ENCODE measurements at places on chromosomes 1 and 21. TPM values are rescaled to one million over a fixed set of nuclear protein-coding genes. Genes with fewer than 3 reads are reported as not detected.

- no peak overlapping the region for H3K27ac ChIP-seq
- H3K27me3 ChIP-seq: no peaks in the 10 kb centered on the region
- H3K36me3 ChIP-seq: peaks cover 98% of the 10 kb centered on the region
- no peaks in the 10 kb centered on the region for H3K4me1 ChIP-seq
Observed at GRCh38 chr1:206589206-206589605, 23.1 kb downstream of the EIF2D start.

DNA sequence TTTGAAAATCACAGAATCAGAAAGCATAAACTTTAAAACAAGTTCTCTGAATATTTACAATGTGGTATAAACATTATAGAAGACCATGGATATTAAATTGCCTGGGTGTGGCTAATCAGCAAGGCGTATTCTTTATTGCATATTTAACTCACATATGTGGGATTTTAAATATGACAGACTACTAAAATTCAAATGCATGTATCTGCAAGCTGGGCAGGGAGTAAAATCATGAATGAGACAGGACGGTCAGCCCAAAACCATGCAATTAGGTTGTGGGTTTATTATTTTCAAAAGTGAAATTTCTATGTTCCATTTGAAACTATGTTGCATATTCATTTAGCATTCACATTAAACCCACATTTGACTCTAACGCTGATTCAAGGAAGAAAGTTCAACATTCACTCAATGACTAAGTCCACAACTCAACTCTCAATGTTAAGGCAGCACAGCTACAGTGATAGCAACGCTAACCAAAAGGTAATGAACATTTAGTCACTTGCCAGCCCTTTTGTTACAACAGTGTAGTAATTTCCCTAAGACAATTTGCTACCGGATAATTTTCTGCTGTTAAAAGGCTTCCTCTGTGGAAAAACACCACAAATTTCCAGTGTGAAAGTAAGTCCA lies 6.3 kb upstream of the SYNJ1 start:
- DNase-seq: no peak

- DNase-seq: no peak
- peaks cover 26% of the 10 kb centered on the region for H3K4me1 ChIP-seq
- peak overlapping the region; percentile 6 for H3K27ac ChIP-seq
- H3K36me3 ChIP-seq: peaks cover 100% of the 10 kb centered on the region
- no peak overlapping the region for H3K4me3 ChIP-seq
- no peaks in the 10 kb centered on the region for H3K27me3 ChIP-seq
Observed at GRCh38 chr1:55071477-55071876, 32.1 kb downstream of the PCSK9 start.

GRCh38 chr1:61459345-61459744 lies 265.6 kb downstream of the TM2D1 start:
- H3K27me3 ChIP-seq: no peaks in the 10 kb centered on the region
- no peak overlapping the region for H3K4me3 ChIP-seq
- no peak for DNase-seq
- no peak overlapping the region for H3K27ac ChIP-seq
- H3K36me3 ChIP-seq: no peaks in the 10 kb centered on the region
- peaks cover 8% of the 10 kb centered on the region for H3K4me1 ChIP-seq

GRCh38 chr1:211473823-211474222 lies 18.1 kb downstream of the RD3 start:
- H3K4me3 ChIP-seq: no peak overlapping the region
- H3K27me3 ChIP-seq: no peaks in the 10 kb centered on the region

DNA sequence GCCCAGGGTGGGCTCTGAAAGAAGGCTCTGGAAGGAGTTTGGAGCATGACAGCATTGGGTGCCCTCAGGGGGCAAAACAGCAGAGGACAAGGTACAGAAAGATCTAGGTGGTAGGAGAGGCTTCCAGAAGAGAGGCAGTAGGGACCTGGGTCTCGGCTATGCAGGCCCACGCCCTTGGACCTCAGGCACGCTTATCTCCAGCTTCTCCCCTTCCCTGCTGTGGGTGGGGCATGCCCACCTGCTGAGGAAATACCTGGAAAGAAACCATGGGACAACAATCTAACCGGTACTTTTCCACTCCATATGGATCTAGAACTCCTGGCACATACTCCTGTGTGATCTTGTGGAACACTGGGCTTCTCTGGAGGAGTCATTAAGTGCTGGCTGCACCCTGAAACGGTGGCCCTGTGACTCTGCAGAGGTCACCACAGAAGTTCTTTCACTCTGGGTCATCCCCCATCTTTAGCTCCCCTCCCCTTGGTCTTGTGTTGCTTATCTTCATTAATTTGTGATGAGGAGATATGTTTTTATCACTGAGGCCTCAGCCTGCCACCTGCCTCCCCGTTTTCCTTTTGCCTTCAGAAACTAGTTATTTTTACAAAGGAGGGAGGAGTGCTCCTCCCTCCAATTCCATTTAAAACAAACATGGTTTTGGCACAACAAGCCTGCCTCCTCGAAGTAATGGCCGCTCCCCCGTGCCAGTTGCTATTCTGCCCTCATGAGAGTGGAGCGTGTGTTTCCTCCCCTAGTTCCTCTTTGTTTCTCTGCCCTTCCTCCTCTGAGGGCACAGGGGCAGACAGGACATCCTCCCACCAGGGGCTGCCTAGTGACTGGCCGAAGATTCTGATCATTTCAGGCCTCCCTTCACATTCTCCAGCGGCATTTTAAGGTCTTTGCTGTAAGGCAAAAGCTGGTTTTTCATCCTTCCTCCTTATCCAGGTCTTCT lies 78.0 kb upstream of the ATP5PO start:
- H3K36me3 ChIP-seq: no peaks in the 10 kb centered on the region
- H3K27ac ChIP-seq: no peak overlapping the region
- no peak overlapping the region for H3K4me3 ChIP-seq

- H3K27me3 ChIP-seq: no peaks in the 10 kb centered on the region
- H3K4me3 ChIP-seq: peak within 1 kb of the TSS; percentile 24
- peak within 1 kb of the TSS; percentile 92 for H3K27ac ChIP-seq
Observed at GRCh38 chr1:19643602-19644394, at the start of gene NBL1. Gene NBL1, plus strand, starts transcription at chr1:19644311. Its CDS starts 10,720 bp downstream, at chr1:19655031.

GRCh38 chr1:226976978-226977642 lies 37.0 kb downstream of the COQ8A start:
- H3K4me3 ChIP-seq: no peak overlapping the region
- peaks cover 31% of the 10 kb centered on the region for H3K4me1 ChIP-seq
- H3K36me3 ChIP-seq: no peaks in the 10 kb centered on the region
- no peaks in the 10 kb centered on the region for H3K27me3 ChIP-seq
- no peak for DNase-seq

GRCh38 chr1:30606166-30606565 lies 117.2 kb downstream of the MATN1 start:
- H3K4me1 ChIP-seq: no peaks in the 10 kb centered on the region
- H3K27me3 ChIP-seq: peaks cover 4% of the 10 kb centered on the region
- no peak overlapping the region for H3K27ac ChIP-seq
- H3K36me3 ChIP-seq: no peaks in the 10 kb centered on the region
- no peak overlapping the region for H3K4me3 ChIP-seq
- DNase-seq: no peak

DNA sequence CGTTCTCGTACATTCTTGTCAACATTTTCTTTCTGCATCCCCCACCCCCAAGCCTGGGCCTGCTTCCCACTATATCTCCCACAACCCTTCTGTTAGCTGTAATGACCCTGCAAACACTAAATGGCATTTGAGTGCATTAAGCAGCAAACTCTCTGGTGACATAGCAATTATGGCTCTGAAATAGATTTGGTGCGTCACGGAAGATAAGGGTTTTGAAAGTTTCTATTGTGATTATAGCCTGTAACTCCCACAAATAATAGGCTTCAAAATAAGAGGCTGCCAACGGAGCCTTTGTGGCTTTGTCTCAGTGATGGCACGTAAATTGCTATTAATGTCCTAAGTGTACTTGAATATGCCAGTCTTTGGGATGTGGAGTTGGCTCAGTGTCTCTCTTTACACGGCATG lies 277.6 kb downstream of the PBX1 start:
- H3K27me3 ChIP-seq: no peaks in the 10 kb centered on the region
- no peak overlapping the region for H3K4me3 ChIP-seq
- peaks cover 7% of the 10 kb centered on the region for H3K4me1 ChIP-seq
- peak; percentile 25 for DNase-seq

DNA sequence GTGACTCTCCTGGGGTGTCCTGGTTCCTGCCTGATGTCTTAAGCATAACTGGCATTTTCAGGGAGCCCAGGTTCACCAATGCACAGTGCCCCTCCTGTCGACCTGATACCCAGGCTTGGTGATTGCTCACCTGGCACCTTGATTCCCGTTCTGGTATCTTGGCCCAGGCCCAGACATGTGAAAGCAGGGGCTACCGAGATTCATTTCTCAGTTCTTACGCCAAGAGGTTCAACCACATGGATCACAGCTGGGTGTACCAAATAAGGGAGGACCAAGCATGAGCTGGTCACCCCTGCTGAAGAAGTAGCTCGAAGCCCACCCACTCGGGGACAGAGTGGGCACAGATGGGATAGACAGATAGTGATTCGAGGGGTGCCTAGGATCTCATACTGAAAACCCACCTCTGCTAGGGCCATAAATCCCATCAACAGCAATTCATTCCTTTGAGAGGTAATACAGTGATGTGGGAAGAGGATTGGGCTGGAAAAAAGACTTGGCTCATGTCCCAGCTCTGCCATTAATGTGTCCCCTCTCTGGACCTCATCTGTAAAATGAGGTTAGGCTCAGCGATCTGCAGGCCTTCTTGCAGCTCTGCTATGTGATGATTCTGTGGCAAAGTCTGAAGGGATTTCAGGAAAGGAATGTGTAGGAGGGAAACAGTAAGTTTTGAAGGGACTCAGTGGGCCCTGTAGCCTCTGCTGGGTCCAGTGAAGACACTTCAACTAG lies 2.7 kb downstream of the EPHX1 start:
- H3K36me3 ChIP-seq: no peaks in the 10 kb centered on the region
- H3K4me1 ChIP-seq: peaks cover 73% of the 10 kb centered on the region
- no peaks in the 10 kb centered on the region for H3K27me3 ChIP-seq
- no peak for DNase-seq

DNA sequence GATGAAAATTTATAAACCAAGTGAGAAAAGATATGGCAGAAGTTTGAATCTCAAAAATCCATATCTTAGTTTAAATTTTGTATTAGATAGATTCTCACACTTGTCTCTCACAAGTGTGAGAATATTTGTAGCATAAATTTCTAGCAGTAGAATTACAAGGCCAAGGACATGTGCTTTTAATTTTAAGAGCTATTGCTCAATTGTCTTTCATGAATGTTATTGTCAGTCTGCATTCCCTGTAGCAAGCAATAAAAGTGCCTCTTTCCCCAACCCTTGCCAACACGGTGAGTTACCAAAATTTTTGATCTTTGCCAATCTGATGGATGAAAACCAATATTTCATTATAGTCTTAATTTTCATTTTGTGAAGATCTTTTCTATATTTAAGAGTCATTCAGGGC lies 64.0 kb downstream of the CTH start:
- no peaks in the 10 kb centered on the region for H3K36me3 ChIP-seq
- H3K27ac ChIP-seq: no peak overlapping the region
- no peaks in the 10 kb centered on the region for H3K27me3 ChIP-seq
- H3K4me1 ChIP-seq: no peaks in the 10 kb centered on the region
- DNase-seq: no peak
- H3K4me3 ChIP-seq: no peak overlapping the region

- no peak for DNase-seq
- H3K4me1 ChIP-seq: no peaks in the 10 kb centered on the region
- H3K4me3 ChIP-seq: no peak overlapping the region
- no peaks in the 10 kb centered on the region for H3K27me3 ChIP-seq
Observed at GRCh38 chr1:145710291-145711027, 3.3 kb upstream of the PDZK1 start.

CD48 gene
- 0.62 TPM for total RNA-seq

MYOG gene
- not detected for total RNA-seq

SAMSN1 gene
- 8.8 TPM for total RNA-seq

DIO1 gene
- total RNA-seq: not detected
